Natural killer cell (primary cell): ENCODE measurements at places on chromosomes 5 and 9. TPM values are rescaled to one million over a fixed set of nuclear protein-coding genes. Genes with fewer than 3 reads are reported as not detected.

GARIN3 gene
- total RNA-seq, result not detected

ANKRD33B gene
- 3.9 TPM for total RNA-seq

OTP gene
- not detected for total RNA-seq

IL17B gene
- not detected for total RNA-seq
